Stimulated activated CD4-positive, alpha-beta T cell treated with anti-CD3 and anti-CD28 coated beads, Interleukin-2, amount 100 ng/mL, for 4 hours (primary cell): ENCODE measurements at places on chromosomes 12 and 14.

GRCh38 chr14:96078625-96079016 is 39.5 kb downstream of the C14orf132 start:
- no peak for DNase-seq

DNA sequence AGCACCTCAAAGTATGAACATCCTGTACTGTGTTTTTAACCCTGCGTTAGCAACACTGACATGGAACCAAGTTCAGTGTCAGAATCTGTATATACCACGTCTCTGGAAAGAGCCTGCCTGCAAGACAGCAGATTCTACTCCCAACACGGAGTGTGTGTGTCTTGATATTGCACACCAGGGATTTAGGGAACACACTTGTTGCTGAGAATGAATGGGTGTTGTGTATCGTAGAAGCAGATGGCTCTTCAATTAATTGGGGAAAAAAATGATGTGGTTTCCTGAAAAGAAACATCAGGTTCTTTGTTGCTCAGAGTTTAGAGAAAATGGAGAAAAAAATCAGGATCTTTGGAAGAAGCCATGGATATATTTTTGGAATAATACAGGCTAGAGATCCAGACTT is 170.8 kb downstream of the EGLN3 start:
- no peak for DNase-seq

GRCh38 chr12:4828176-4828575 is 81.5 kb upstream of the KCNA1 start:
- no peak for DNase-seq

DNA sequence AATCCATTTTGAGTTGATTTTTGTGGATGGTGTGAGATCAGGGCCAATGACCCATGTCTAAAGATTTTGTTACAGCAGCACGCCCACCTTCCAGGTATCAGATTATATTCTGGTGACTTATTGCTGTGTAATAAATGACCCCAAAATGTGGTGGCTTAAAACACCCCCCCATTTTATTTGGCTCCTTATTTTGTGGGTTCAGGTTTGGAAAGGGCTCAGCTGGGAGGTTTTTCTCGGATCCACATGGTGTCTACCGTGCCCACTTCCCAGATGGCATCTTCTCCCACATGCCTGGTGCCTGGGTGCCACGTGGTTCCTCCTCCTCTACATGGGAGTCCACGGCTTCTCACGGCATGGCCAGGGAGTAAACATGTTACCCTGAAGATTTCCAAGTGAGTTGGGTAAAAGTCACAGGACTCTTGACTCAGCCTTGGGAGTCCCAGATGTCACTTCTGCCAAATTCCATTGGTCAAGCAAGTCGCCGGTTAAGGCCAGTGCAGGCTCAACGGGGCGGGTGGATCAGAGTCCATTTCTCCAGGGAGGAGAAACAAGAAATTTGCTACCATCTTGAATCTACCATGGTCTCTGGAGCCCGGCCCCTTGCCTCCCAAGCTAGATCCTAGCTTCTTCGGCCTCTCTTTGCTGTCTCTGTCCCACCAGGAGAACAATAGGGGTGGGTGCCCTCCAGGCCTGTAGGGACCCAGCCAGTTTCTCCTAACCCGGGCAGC is 214.3 kb downstream of the KIF26A start:
- DNase-seq, result no peak

DNA sequence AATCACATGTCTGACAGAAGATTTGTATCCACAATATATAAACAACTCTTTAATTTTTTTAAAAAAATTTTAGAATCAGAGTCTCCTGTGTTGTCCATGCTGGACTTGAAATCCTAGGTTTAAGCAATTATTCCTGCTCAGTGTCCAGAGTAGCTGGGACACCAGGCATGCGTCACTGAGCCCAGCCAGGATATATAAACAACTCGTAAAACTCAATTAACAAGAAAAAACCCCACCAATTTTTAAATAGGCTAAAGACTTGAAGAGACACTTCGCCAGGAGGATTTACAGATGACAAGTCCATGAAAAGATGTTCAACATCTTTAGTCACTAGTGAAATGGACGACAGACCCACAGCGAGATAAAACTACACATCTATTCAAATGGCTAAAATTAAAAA is 2.0 kb upstream of the SCN8A start:
- no peak for DNase-seq

DNA sequence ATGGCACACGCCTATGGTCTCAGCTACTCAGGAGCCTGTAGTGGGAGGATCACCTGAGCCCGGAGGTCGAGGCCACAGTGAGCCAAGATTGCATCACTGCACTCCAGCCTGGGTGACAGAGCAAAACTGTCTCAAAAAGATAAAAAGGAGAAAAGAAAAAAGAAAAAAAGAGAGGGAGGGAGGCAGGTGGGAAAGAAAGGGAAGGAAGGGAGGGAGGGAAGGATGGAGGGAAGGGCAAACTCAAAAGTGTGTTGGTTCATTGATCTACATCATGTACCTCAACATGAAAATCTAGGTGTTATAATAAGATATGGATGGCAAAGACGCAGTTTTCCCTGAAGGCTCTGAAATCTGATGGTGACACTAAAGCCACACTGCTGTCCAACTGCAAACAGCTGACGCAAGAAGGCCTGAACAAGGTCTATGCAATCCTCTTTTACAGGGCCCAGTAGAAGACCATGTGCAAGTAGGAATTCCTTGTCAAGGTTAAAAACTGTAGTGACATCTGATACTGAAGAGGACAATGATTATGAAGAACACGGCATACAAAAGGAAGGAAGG is 143.6 kb downstream of the ITPR2 start:
- no peak for DNase-seq

GRCh38 chr12:4943938-4944284 is 34.2 kb downstream of the KCNA1 start:
- DNase-seq, result no peak

DNA sequence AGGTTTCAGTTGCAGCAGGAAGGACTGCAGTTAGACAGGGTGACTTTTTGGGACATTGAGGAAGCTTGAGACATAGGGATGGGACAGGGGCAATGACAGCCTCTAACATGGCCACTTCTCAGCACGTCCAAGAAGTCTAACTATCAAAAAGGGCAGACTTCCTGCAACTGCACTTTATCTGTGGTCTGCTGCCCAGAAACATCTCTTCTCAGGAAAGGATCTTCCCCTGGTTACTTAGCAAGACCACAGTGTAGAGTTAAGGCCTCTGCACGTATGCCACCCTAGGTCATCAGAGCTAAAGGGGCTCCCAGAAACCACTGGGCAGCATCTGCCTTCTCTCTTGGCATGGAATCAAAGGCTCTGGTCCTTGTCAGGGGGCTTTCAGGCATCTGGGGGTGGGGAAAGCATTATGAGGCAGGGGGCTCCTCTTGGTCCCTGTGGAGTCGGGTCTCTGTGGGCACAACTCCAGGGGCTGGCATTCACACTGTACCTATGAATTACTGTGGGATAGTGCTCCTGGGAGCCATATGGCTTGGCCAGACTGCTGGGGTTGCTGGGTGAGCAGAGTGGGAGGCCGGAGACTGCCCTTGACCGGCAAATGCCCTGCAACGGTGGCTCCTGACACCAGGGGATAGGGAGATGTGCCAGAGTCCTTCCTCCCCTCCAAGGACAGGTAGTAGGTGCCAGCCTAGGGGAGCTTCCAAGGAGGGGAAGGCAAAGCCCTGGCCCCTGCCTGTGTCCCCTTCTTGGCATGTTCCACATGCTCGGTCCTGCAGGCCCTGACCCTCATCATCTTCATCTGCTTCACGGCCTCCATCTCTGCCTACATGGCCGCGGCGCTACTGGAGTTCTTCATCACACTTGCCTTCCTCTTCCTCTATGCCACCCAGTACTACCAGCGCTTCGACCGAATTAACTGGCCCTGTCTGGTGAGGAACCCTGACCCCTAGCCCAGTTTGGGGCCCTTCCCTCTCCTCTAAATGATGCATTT is 1.0 kb downstream of the CMTM5 start:
- no peak for DNase-seq

- no peak for DNase-seq
Observed at GRCh38 chr12:19546027-19546426, 106.7 kb downstream of the AEBP2 start.

DNA sequence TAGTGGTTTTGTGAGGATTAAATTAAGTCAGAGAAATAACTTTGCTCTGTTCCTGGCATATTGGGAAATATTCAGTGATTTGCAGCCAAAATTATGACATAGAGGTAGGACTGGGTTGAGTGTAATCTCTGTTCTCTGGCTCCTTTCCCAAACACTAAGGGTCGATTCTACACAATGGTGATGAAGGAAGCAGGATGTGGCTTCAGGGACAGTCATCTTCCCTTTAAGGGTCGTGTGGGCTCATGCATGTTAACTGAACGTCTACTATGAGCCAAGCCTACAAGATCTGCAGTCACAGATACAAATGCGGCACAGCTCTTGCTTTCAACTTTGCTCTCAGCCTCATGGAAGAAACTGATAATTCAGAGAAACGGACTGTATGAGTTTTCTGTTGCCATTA is 381.6 kb downstream of the VRK1 start:
- no peak for DNase-seq

DNA sequence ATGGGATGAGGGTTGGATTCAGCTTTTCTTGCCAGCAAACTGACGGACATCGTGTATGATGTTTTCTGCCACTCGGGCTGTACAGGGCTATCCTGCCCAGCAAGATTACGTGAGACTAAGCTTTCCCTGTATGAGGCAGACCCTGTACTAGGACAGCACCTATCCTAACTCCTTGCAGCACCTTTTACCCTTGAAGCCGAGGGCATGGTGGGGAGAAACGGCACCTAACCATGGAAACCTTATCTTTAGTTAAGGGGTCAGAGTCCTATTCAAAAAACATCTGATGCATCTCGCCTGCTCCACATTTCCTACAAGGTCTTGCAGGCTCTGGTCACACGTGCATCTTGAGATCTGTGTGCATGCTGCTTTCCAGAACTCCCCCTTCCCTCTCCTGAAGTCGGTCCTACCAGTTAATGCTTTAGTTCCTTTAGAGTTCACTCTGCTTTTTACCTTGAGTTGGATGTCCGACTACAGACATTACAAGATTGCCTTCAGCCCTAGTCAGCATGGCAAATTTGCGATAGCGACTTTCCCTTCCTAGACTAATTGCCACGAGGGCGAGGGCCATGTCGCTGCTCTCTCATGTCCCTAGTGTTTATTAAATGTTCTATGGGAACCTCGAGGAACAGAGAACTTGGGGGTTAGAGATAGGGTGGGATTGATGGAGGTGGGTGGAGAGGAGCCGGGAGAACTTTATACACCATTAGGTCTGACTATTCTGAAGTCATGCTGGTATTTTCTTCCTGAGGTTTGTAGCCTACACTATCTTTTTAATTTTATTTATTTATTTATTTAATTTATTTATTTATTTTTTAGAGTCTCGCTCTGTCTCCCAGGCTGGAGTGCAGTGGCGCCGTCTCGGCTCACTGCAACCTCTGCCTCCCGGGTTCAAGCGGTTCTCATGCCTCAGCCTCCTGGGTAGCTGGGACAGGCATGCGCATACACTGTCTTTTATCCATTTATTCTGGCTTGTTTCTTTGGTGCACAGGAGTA is 6.6 kb downstream of the RAN start:
- no peak for DNase-seq

- DNase-seq, result no peak
Observed at GRCh38 chr14:71726580-71727021, 205.6 kb upstream of the RGS6 start.

- DNase-seq, result no peak
Observed at GRCh38 chr12:28121433-28121832, 68.8 kb upstream of the CCDC91 start.

- DNase-seq, result no peak
Observed at GRCh38 chr12:128265566-128265965, 1.4 kb upstream of the TMEM132C start.

DNA sequence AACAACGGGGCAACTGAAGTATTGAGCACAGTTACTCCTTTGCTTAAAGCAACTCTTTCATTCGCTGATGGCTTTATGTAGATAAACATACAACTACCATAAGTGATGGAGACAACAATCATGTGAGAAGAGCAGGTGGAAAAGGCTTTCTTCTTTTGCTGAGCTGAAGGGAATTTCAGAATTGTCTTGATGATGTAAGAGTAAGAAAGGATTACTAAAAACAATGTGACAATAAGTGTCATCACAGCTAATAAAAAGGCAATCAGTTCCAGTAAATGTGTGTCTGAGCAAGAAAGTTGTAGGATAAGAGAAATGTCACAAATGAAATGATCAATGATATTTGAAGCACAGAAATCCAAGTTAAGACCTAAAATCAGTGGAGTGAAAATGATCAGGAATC is 647 bp downstream of the OR6C70 start:
- no peak for DNase-seq

DNA sequence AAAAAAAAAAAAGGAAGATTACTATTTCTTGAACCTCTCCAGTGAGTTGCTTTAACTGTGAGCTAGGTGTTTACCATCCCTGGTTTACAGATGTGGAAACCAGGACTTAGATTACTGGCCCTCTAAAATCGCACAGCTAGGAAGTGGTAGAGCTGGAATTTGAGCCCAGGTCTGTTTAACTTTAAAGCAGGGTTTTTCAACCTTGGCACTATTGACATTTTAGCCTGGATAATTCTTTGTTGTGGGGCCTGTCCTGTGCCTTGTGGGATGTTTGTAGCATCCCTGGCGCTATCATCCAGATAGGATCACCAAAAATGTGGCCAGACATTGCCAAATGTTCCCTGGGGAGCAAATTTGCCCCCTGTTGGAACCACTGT is 28.5 kb upstream of the SMOC1 start:
- no peak for DNase-seq

GRCh38 chr14:31947680-31948595 is 129.2 kb upstream of the ARHGAP5 start:
- DNase-seq, result no peak
